ENCODE measurements at places on chromosomes 12 and 14.

DNA sequence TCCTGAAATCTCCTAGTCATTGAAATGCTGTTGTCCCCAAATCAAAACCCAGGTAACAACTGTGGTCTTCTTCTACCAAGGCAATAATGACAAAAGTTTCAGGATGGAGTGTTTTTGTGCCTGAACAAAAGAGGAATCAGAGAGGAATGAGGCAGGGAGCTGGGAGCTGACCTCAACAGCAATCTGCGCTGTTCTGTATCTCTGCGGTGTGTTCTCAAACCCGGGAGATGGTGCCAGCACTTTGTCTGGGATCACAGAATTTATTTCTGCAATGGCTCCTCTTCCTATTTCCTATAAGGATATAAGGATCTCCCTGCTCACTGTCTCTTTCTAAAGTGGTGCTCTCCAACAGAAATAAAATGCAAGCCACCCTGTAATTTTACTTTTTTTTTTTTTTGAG, 449 bp upstream of the GLT8D2 start:
- DNase-seq = no peak

- DNase-seq = no peak
Measured at GRCh38 chr12:54967461-54967860, 17.1 kb downstream of the TESPA1 start.

DNA sequence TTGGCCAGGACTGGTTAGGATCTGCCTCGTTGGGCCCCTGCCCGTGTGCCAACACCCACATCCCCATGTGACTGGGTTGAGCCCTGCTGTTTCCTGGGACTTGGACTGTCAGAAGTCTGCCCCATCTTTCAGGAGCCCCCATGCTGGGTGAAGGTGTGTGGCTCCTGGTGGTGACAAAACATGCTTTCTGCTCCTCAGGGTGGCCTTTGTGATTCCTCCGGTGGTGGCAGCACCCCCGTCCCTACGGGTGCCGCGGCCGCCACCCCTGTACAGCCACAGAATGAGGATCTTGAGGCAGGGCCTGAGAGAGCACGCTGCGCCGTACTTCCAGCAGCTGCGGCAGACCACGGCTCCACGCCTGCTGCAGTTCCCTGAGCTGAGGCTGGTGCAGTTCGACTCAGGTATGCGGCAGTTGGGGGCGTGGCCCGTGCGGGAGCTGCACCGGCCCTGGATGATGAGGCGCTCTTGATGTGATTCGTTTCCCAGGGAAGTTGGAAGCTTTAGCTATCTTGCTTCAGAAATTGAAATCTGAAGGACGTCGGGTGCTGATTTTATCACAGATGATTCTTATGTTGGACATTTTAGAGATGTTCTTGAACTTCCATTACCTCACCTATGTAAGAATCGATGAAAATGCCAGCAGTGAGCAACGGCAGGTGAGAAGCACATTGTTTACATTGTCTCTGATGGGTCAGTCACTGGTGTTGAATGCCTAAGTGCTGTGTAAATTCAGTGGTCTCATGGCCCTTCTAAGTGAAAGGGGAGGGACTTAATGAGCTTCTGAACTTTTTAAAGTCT, 80.0 kb downstream of the EP400 start:
- no peak for DNase-seq

- DNase-seq = no peak
Measured at GRCh38 chr12:42677461-42677860, 87.9 kb upstream of the PRICKLE1 start.

- no peak for DNase-seq
Measured at GRCh38 chr12:107080299-107080698, 13.1 kb downstream of the CRY1 start.

DNA sequence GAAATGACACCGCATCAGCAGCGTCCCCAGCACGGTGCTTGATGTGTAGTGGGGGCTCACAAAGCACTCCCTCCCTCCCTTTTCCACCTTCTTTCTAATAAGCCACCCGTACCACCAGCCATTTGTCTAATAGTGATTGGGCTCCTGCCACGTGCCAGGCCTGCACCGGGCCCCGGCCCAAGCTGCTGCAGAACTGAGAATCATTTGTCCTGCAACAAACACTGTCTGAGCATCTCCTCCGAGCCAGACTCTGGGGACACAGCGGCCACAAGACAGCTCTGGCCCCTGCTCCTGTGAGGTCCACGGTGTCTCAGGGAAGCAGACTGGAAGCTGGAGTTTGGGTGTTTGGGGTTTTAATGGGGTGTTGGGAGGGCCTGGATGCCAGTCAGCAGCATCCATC, 43.9 kb downstream of the MVK start:
- DNase-seq = no peak

Data from fibroblast of skin of left biceps (primary cell).